Heart right ventricle (tissue), 16 donors: ENCODE measurements at places on chromosomes 5 and 9.

- DNase-seq = no peak
Observed at GRCh38 chr9:106287091-106287631, 575.8 kb upstream of the ZNF462 start.

DNA sequence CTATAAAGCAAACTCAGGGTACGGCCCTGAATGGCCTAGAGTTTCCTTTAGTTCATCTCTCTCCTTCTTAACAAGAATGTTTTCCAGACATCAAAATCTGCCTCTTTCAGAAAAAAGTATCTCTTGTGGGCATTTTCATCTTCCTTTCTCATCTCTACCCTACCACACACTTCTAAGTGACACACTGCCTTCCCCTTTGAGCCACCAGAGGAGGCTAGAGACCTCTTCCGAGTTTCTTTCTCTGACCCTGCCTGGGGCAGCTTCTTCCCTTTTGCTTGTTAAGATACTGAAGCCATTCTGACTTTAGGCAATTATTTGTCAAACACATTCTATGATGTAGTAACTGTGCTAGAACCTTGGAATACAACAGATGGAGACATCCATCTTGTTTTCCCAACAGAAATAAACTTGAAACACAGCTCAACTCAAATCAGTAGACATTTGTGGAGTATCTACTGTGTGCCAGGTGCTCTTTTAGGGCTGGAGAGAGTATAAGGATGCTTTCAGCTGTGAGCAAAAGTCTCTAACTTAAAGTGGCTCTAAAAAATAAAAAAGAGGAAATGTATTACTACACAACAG is 8.6 kb upstream of the SV2C start:
- no peak for DNase-seq

DNA sequence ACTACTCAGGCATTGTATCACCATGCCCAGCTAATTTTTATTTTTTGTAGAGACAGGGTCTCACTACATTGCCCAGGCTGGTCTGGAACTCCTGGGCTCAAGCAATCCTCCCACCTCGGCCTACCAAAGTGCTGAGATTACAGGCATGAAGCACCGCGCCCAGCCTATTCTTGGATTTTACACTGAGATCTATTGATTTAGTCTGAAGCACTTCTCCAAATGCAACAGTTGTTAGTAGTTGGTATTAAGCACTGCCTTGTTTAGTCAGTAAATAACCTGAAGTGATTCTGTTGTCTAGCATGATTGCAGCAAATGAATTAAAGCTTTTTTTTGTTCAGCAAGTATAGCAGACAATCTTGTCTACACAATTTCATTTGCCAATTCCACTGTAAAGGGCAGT is 8.9 kb upstream of the CCNB1 start:
- no peak for DNase-seq

DNA sequence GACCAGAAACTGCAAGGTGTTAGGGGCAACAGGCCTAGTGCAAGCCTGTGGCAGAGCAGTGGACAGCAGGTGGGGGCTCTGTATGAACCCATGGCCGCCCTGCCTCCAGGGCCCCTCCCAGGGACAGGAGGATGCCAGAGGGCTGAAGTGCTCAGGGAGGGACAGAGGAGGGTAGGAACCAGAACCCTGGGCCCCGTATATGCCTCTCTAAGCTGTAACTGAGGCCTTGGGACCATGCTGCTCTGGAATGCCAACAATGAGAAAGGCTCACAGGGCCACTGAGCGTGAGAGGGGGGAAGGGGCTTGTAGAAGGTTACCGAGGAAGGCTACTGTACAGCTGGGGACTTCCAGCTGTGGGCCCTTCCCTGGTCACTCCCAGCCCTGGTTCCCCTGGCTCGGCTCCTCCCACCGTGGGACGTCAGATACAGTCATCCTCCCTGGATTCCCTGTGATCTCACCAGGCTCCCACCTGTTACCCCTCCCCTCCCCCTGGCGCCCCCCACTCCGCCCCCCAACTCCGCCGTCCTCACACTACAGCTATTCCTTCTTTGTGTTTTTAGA is 21.1 kb downstream of the AQP7 start:
- DNase-seq = no peak

DNA sequence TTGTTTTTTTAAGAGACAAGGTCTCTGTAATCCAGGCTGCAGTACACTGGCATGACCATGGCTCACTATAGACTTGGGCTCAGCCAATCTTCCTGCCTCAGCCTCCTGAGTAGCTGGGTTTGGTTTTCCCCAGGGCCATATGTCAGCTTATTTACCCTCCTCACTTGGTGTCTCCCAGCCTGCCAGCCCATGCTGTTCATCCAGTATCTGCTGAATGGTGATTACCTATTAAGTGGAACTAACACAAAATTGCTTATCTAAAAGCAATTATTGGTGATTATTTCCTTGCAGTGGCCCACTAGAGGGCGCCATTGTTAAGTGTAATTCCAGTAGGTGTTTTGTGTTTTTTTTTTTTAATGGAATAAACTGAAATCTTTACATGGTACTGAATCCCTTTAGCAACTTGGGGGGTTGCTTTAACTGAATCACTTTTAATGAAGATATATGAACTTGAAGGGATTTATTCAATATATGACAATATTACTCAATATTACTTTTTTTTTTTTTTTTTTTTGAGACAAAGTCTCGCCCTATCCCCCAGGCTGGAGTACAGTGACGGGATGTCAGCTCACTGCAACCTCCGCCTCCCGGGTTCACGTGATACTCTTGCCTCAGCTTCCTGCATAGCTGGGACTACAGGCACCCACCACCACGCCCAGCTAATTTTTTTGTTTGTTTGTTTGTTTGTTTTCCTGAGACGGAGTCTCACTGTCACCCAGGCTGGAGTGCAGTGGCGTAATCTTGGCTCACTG is 13.8 kb downstream of the EXOSC2 start:
- DNase-seq = peak; percentile 74
